ENCODE measurements at places on chromosomes 3 and 15.

DNA sequence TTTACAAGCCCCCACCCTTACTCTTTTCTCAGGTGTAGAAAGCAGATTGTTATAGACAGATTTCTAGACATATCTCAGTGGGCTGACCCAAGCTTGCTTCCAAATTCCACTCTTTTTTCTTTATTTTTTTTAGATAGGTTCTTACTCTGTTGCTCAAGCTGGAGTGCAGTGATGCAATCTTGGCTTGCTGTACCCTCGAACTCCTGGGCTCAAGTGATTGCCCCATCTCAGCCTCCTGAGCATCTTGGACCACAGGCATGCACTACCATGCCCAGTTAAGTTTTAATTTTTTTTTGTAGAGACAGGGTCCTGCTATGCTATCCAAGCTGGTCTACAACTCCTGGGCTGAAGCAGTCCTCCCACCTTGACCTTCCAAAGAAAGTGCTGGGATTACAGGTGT, 53.5 kb upstream of the ADAMTS9 start:
- H3K4me1 ChIP-seq = peaks cover 4% of the 10 kb centered on the region
- H3K4me3 ChIP-seq = no peak overlapping the region
- H3K36me3 ChIP-seq = no peaks in the 10 kb centered on the region

DNA sequence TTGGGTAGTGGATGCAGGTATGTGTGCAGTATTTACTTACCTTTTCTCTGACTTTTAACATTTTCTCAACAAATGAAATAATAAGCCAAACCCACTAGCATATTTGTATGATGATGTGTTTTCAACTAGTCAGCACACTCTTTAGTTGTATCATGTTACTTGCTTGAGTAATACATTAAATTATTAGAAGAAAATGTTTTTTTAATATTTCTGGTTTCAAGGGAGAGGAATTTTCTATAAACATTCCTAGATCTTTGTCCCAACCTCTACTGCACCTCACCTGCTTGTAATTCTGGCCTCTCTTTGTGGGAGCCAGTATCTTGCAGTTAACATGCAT, 161.8 kb upstream of the CBLB start:
- no peak overlapping the region for H3K4me3 ChIP-seq
- no peak for DNase-seq
- no peaks in the 10 kb centered on the region for H3K27me3 ChIP-seq

DNA sequence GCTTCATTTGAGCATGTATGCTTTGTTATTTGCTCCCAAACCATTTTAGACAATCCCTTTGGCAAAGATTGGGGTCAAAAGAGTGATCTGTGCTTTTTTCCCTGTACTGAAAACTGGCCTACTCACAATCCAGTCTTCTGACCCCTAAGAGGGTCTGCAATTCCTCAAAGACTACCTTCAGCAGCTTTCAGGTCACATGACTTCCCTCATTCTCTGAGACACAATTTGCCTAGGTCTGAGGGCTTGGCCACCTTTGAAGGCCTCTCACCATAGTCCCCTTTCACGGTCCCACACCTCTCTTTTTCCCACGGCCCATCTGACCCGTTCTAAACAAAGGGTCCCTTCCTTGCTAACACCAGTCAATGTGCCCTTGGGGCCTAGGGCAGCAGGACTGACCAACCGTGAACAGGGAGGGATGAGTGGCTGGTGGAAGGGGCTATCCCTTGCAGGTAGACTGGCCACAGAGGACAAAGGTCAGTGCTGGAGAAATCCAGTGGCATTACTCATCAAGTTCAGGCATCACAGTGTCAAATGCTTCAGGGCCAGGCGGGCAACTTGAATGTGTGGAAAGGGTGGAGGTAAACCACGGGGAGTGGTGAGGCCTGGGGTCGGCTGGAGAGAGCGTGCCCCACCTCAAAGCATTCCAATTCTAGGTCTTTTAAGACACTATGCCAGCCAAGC, 10.8 kb downstream of the RASL12 start:
- H3K27ac ChIP-seq = no peak overlapping the region
- peaks cover 11% of the 10 kb centered on the region for H3K36me3 ChIP-seq
- no peak overlapping the region for H3K4me3 ChIP-seq
- no peaks in the 10 kb centered on the region for H3K27me3 ChIP-seq
- H3K4me1 ChIP-seq = peaks cover 51% of the 10 kb centered on the region

DNA sequence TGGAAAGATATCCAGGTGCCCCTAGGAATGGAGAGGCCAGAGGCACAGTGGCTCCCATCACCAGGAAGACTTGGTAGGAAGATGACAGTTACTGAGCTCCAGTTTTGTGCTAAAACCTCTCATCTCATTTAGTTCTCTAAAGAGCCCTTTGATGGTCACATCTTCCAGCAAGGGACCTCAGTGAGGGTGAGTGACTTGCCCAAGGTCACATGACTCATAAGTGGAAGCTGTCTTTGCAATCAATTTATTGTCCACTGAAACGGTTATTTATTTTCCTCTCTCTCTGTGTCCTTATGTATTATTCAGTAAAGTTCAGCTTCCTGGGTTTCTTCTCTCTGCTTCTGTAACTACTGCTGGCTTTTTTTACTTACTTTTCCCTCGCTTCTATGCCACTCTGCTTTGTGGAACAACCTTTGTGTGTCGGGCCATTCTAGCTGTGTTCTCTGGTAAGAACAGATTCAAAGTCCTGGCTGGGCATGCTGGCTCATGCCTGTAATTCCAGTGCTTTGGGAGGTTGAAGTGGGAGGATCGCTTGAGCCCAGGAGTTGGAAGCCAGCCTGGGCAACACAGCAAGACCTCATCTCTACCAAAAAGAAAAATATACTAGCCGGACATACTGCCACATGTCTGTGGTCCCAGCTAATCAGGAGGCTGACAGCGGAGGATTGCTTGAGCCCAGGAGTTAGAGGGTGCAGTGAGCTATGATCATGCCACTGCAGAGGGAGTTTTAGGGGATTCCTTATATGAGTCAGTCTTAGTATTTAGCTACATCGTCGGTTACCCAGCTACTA, 55.9 kb downstream of the PDIA5 start:
- no peaks in the 10 kb centered on the region for H3K27me3 ChIP-seq
- peaks cover 98% of the 10 kb centered on the region for H3K36me3 ChIP-seq
- H3K4me1 ChIP-seq = peaks cover 4% of the 10 kb centered on the region
- no peak overlapping the region for H3K27ac ChIP-seq
- DNase-seq = no peak

DNA sequence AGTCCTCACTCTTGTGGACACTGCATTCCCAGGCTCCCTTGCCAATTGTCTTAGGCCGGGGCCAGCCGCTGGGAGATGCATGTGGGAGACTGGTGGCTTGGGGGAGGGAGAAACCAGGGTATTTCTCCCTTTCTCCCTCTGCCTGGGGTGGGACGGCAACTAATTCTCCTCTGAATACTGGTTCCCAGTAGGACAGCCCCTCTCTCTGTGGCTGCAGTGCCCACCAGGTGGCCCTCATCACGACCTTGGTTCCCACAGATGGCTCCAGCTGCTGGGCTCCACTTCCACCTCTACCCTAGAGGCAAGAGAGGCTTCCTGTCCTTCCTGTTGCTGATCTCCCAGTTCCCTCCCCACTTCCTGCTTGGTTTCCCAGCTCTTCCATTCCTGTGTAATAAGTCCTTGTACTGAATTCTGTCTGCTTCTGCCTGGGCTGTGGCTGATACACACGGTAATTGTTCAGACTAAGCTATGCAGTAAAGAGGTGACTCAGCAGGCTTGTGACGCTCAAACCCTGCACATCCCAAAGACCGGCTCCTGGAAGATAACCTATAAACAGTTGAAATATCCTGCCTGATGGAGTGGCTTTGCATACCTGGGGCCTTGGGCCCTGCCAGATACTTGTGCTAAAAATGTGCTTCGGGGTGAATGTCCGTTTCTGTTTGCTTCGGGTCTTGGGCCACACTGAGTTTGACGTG, 20.4 kb upstream of the COPG1 start:
- peak overlapping the region; percentile 59 for H3K27ac ChIP-seq
- H3K4me1 ChIP-seq = peaks cover 51% of the 10 kb centered on the region
- H3K4me3 ChIP-seq = no peak overlapping the region
- H3K27me3 ChIP-seq = no peaks in the 10 kb centered on the region
- peak; percentile 47 for DNase-seq
- no peaks in the 10 kb centered on the region for H3K36me3 ChIP-seq

- H3K27me3 ChIP-seq = no peaks in the 10 kb centered on the region
- H3K36me3 ChIP-seq = peaks cover 9% of the 10 kb centered on the region
- no peak for DNase-seq
- H3K4me1 ChIP-seq = no peaks in the 10 kb centered on the region
- no peak overlapping the region for H3K27ac ChIP-seq
Observed at GRCh38 chr3:136114421-136114820, 81.7 kb downstream of the MSL2 start.

DNA sequence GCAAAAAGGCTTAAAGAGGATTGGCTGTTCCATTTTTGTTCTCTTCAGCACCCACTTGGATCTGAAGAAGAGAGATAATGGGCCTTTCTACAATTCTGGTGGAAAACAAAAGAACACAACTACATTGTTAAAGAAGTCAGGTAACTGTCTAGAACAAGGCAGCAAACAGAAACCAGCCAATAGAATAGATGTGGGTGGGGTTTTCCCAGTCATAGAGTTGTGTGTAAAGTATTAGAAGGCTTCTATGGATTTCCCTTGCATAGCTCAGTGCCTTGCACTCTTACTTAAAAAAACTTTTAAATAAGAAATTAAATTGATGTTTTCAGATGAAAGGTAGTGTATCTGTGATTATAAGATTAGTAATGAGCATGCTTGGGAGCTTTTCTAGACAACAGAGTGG, 462.7 kb upstream of the ATP11B start:
- DNase-seq = no peak
- no peaks in the 10 kb centered on the region for H3K27me3 ChIP-seq
- H3K27ac ChIP-seq = no peak overlapping the region
- H3K36me3 ChIP-seq = no peaks in the 10 kb centered on the region
- H3K4me1 ChIP-seq = no peaks in the 10 kb centered on the region
- no peak overlapping the region for H3K4me3 ChIP-seq

DNA sequence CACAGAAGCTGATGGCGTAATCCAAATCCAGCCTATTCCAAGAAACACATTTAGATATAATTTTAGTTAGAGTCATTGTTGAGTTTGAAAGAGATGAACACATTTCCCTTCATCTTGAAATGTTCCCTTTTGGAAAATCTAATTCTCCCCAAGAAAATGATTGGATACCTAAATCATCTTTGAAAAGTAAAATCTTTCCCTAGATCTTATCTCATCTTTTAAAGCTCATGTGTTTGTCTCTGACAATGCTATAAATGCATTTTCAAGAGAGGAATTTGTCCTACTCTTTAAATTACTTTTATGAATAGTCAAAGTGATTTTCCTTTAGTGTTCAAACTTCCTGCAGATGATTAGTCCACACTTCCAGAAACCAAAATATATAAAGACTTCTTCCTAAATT, 82.6 kb upstream of the CNTN6 start:
- H3K4me1 ChIP-seq = no peaks in the 10 kb centered on the region
- H3K4me3 ChIP-seq = no peak overlapping the region
- no peaks in the 10 kb centered on the region for H3K36me3 ChIP-seq
- no peaks in the 10 kb centered on the region for H3K27me3 ChIP-seq

- peak; percentile 45 for DNase-seq
- no peak overlapping the region for H3K4me3 ChIP-seq
- H3K4me1 ChIP-seq = peaks cover 14% of the 10 kb centered on the region
- H3K27me3 ChIP-seq = no peaks in the 10 kb centered on the region
Observed at GRCh38 chr15:48974882-48975281, 11.2 kb upstream of the SHC4 start.

- H3K36me3 ChIP-seq = no peaks in the 10 kb centered on the region
- H3K27ac ChIP-seq = peak overlapping the region; percentile 96
- H3K4me1 ChIP-seq = peaks cover 34% of the 10 kb centered on the region
Observed at GRCh38 chr15:85380812-85381642, 624 bp downstream of the AKAP13 start.

- no peak overlapping the region for H3K27ac ChIP-seq
- H3K4me3 ChIP-seq = no peak overlapping the region
- H3K27me3 ChIP-seq = no peaks in the 10 kb centered on the region
- peaks cover 32% of the 10 kb centered on the region for H3K4me1 ChIP-seq
- peak; percentile 32 for DNase-seq
Observed at GRCh38 chr3:64152086-64152485, 73.2 kb downstream of the PRICKLE2 start.

DNA sequence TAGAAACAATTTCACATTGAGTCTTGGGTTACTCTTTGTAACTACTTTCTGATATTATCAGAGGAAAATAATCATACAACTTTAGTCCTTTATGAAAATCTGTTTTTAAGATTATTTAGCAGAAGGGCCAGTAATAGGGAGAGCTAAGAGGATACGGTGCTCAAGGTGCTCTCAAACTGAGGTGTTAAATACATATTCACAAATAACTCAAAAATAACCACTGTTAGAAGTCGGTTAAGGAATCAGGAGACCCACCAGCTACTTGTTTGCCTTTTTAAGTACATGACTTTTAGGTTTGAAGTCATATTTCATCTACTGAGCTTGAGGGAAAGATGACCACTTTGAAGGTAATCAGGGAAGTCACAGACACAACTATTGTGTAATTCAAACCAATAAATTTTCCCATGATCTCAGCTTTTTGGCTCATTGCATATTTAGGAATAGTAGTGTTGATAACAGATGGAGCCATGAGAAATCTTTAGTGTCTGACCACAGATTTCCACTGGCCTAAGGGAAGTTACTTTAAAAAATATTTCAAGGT, 1.4 kb upstream of the RSRC1 start:
- no peak overlapping the region for H3K4me3 ChIP-seq
- DNase-seq = no peak
- H3K27ac ChIP-seq = no peak overlapping the region
- H3K27me3 ChIP-seq = peaks cover 55% of the 10 kb centered on the region

DNA sequence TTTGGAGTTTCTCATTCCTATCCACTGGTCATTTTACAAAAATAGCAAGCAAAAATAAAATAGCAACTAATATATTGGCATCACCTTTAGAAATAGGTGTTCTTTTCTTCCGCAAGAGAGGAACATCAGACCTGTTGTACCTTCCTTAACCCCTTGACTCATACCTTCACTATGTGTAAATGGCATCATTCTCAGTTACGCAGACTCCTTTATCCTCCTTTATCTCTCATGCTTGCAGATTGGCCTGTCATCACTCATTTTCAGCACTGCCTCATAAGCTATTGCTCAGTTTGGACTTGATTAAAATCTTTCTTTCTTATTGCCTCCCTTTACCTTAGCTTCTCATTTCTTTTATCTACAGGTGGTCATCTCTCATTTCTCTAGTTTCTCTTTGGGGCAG, 21.4 kb downstream of the ARHGEF26 start:
- H3K27ac ChIP-seq = no peak overlapping the region
- H3K36me3 ChIP-seq = no peaks in the 10 kb centered on the region
- no peak for DNase-seq
- no peaks in the 10 kb centered on the region for H3K4me1 ChIP-seq
- no peaks in the 10 kb centered on the region for H3K27me3 ChIP-seq

- no peak overlapping the region for H3K4me3 ChIP-seq
- H3K4me1 ChIP-seq = peaks cover 5% of the 10 kb centered on the region
- H3K27me3 ChIP-seq = no peaks in the 10 kb centered on the region
- no peak overlapping the region for H3K27ac ChIP-seq
Observed at GRCh38 chr3:32595323-32595722, 24.7 kb upstream of the DYNC1LI1 start.

All from stomach (tissue), 19 donors.